ENCODE measurements at places on chromosomes 2 and 18.

DNA sequence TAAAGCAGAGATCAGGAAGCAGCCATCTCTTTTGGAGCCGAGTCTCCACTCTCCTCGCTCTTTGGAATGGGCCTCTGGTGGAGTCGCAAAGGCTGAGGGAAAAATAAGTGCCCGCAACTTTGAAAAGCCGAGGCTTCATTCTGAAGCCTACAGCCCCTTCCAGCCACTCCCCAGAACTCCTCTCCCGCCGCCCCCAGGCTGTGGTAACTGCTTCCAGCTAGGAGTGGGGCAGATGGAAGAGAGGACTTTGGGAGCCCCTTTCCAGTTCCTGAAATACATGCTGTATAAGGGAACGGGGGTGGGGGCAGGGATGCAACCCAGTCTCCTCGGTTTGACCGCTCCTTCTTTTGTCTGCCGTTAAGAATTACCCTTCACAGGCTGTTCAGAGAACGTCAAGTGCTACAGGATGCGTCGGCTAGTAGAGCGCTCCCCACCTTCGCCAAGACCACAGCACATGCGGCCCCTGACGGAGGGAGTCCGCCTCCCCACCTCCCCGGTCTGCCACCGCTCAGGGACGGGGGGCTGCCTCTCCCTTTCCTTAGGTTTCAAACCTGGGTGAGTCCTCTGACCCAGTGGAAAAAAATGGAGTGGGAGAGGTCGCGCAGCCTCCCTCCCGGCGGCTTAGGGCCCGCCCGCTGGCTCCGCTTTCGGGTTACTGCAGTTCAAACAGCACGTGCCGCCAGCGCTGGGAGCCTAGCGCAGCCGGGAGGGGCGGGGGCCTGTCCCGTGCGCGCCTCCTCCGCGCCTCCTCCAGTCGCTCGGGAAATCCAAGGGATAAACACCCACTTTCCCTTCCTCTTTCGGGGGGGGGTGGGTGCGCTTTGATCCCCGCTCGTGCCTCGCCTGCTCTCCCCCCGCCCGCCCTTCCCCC, 4.9 kb downstream of the CYP26B1 start:
- DNase-seq, result peak; percentile 43

GRCh38 chr18:12038082-12038638, 55.5 kb upstream of the ANKRD62 start:
- DNase-seq, result peak; percentile 64

- no peak for DNase-seq
Observed at GRCh38 chr2:97728091-97728731, 14.8 kb downstream of the ZAP70 start.

DNA sequence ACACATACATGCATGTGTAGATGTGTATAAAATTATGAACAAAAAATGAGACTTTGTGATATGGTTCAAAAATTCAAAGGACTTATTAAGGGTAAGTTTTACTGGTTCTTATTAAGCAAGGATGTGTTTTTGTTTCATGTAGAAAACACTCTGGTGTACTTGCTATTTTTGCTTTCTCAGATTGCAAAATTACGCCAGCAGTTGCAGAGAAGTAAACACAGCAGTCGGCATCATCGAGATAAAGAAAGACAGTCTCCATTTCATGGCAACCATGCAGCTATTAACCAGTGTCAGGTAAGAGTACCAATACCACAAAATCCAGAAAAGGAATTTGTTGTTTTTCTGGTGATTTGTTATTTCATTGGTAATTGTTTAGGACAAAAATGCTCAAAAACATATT, 91.3 kb downstream of the FAM117B start:
- no peak for DNase-seq

DNA sequence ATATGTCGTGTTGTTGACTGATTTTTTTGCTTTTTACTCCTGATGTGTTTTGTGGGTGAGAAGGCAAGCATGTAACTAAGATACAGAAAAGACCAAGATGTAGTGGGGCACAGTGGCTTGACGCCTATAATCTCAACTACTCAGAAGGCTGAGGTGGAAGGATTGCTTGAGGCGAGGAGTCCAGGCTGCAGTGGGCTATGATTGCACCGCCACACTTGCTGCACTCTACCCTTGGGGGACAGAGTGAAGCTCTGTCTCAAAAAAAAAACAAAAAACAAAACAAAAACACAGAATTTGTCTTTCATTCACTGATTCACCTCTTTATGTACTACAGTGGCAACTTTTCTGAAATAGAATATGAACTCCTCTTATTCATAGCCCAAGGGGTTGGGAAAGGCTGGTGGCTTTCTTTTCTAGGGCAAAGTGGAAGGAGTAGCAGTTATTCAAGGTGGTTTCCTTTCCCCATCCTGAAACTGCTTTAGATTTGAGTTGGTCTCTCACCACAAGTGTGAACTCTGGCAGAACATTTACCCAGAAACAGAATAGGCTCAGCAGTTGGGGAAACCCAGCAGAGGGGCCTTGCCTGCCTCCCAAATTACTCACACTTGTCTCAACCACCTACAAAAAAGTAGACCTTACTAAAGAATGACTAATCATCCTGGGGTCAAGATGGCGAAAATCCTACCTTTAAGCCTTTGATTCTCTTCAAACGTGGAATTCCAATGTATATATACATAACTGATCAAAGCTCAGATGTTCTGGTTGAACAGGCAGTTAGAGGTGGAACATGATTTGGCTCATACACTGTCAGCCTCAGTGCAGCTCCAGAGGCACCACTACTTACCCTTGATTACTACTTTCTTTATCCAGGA, 6.5 kb downstream of the TANK start:
- no peak for DNase-seq

DNA sequence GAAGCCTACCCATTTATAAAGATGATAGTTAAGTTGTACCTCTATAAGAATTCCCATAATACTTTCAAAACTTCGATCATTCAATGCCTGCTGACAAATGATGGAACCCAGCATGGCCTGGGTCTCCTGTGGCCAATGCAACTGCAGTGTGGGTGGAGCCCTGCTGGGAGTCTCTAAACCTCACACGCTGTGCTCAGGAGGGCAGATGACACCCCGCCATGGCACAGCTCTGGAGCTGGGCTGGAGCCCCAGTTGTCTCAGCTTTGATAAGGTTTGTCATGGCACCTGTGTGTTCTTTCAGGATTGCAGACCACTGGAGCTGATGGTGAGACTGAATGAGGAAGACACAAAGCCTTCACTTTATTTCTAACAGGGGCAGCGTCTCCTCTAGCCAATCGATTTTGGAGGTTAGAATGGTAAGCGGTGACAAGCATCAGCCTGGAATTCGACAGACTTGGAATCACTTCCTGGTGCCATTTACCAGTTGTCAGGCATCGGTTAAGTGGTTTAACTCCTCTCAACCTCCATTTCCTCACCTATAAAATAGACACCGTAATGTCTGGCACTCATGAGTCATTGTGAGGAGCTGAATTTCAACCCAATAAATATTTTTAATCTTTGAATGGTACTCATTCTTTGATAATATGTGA, 383.6 kb upstream of the SALL3 start:
- DNase-seq, result no peak

DNA sequence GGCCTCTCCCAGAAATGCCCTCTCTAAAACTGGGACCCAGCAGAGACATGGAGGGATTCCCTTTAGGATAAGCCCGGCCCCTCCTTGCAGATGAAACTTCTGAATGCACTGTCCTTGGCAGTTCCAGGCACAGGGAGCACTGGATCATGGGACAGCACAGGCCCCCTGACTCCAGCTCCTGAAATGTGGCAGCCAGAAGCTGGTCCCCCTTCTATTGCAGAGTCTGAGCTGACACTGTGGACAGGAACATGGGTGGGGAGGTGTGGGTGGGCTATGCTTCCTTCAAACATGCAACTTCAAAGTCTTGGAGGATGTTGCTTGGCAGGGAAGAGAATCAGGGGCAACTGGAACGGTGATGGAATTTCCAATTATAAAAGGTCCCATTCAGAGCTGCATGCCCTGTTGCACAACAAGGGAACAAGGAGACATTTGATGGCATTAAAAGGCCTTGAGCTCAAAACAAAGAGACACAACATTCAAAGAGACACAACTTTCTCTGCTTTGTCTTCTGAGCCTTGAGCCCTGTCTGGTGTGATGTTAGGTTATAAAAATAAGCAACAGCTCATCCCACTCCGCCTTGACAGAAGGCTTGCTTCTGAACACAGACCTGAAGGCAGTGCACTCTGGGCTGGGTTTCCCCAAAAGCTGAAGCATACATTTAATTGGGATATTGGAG, 239.0 kb downstream of the OSR1 start:
- no peak for DNase-seq

GRCh38 chr2:223542501-223542900, 59.7 kb downstream of the SCG2 start:
- DNase-seq, result no peak

DNA sequence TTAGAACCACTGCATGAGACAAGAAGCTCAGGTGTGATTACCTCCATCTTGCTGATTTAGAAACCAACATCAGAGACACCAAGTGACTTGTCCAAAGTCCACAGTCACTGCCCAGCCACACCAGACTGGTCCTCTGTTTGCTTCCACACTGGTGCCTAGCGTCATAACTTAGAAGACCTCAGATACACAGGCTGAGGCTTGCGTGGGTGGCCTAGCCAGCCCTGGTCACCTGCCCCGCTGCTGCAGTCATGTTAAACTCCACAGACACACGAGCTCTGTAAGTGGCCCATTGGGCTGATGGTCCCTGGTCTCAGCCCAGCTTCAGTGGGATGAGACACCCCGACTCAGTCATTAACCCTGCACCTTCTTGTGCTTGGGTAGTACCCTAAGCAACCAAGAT, 47.1 kb downstream of the CNGA3 start:
- DNase-seq, result no peak

DNA sequence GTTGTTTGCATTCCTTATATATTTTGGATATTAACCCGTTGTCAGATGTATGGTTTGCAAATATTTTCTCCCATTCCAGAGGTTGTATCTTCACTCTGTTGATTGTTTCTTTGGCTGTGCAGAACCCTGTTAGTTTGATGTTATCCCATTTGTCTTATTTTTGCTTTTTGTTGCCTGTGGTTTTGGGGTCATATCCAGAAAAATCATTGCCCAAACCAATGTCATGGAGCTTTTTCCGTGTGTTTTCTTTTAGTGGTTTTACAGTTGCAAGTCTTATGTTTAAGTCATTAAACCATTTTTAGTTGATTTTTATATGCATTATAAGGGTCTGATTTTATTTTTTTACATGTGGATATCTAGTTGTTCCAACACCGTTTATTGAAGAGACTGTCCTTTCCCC, 35.8 kb downstream of the PPIG start:
- DNase-seq, result no peak

DNA sequence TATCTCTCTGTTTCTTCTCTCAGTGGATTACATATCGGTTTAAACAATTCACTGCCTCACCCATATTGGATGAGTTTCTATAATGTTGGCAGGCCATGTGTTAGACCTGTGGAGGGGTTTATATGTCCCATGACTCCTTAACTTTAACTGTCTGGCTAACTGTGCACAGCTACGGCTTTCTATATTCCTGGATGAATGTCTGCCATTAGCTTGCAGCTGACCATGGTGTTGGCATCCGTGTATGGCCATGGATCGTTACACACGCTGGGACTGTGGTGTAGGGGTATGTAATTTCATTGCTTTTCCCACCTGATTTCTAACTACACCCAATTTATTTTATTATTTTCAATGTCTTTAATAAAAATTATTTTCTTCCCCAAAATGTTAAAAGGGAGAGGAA, 3.3 kb upstream of the TANC1 start:
- no peak for DNase-seq

GRCh38 chr2:152782171-152782570, 63.8 kb downstream of the ARL6IP6 start:
- no peak for DNase-seq

DNA sequence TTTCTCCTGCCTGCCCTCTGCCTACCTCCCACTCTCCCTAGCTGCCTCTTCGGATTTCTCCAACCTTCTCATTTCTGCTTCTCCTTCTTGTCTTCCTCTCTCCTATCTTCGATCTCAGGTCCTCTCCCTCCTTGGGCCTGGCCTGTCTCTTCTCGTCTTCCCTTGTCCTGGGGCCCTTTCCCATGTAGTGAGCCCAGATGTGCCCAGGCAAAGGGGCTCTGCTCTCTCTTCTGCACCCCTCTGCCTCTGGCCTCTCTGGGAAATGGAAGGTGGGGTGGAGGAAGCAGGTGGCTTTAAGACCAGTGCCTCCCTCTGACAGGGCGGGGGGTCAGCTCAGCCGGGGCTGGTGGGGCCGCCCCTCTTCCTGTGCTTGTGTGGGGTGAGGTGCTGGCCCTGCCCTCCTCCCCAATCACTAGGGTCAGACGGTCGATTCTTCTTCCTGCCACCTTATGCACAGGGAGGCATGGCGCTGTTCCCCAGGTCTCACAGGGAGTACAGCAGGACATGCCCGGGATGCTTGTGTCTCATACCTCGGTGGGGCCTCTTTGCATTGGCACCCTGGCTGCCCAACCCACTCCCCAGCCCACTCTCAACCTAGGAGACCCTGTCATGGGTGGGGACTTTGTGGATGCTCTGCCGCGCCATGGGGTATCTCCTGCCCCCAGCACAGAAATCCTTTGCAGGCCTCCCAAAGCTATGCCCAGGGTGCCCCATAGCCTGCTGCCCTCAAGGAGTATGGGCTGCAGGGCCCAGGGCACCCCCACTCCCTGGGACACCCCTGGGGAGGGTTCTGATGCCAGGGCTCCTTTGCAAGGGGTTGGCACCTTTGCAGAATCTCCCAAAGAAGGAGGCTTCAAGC, 213.8 kb upstream of the HAAO start:
- peak; percentile 35 for DNase-seq

DNA sequence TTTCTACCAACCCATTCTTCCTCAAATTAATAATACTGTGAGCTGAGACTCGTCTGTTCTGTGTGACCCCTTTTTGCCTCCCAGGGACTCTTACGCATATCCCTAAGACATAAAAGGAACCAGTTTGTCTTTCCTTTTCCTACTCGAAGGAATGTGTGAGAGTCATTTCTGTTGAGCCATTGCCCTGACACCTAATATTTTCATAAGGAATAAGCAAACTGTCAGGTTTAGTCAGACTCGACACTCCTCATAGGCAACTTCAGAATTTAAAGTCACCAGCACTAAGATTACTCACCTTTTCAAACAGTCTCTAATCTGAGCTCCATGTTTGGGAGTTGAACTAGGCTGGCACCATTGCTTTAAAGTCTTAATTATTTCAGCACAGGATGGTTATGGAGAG, 305.5 kb downstream of the IKZF2 start:
- DNase-seq, result no peak

DNA sequence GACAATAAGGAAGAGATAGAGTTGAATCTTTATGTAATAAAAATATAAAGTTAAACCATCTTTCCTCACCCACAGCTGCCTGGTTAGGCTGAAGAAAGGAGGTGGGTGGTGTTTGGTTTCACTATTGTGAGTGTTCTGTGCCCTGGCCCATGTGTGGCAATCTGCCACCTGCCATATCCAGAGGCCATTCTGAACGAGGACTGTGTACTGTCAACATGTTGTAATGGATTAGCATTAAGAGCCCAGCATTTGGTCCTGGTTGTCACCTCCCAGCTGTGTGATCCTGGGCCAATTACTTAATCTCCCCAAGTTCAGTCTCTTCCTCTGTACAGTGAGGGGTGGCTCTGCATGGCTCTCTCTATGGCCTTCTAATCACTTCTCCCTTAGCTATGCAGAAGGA, 118.2 kb upstream of the SEC11C start:
- no peak for DNase-seq

GRCh38 chr2:134705861-134706586, 12.8 kb downstream of the TMEM163 start:
- no peak for DNase-seq
